CD4-positive, alpha-beta T cell treated with Interferon gamma for 1 hour (primary cell): ENCODE measurements at places on chromosomes 13 and 19.

DNA sequence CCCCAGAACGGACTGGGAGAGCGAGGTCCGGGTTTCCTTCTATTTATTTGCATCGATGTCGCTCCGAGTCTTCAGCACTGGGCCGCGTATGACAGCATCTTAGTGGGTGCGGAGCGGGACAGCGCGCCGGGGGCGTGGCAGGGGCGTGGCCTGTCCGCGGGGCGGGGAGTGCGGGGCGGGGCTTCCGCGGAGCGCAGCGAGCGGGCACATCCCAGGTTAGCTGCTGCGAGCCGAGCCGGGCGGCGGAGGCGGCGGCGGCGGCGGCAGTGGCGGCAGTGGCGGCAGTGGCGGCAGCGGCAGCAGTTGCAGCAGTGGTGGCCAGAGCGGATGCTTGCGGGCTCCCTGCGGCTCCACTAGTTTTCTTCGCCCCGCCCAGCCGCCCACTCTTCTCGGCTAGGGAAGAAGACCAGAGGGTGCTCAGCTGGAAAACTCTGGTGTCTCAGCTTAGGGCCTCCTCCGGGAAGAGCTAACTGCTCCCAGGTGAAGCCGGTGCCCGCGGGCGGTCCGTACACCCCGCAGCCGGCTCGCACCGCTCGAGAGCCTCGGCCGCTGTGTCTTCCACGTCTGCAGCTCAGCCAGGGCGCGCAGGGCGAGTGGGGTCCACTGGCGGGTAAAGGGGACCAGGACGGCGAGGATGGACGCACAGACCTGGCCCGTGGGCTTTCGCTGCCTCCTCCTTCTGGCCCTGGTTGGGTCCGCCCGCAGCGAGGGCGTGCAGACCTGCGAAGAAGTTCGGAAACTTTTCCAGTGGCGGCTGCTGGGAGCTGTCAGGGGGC is at the start of gene GPC5:
Gene GPC5 (plus strand): TSS at position 209 of the 776 bp plus-strand sequence.
- peak; percentile 84 for DNase-seq

DNA sequence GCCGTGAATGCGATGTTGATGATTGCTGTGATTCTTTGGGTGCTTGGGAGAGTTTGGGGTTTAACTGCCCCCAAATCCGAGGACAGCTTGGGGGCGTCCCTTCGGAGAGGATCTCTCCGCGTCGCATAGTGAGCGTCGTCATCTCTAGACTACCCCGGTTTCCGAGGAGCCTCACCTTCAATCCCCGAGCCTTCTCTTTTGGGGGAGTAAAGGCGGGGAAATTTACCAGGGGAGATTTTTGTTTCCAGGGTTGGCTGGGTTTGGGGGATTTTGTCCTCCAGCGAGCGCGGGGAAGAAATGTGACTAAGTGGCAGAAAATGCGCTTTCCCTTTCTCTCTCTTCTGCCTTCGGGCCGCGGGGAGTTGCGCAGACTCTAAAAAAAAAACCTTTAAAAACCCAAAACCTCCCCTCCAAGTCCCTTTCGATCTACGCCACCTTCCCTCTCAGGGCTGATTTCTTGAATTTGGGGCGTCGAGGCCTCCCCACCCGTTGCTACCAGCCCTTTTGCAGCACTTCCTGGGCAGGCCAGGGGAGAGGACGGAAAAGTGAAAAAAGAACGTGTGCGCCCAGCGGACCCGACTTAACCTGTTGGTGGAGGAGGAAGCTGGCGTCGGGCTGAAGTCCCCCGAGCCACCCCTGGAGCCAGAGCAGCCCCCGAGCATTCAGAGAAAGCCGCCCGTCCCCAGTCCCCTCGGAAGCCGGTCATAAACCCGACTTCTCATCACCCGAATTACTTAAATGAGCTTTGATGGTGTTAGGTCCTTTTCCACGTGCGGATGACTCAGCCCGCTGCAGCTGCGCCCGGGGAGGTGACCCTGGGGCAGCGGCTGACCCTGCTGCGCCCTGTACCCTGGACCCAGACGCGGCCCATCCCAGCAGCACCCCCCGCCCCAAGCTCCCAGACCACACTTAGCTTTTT is 17.7 kb downstream of the NFIX start:
- DNase-seq = peak; percentile 11

DNA sequence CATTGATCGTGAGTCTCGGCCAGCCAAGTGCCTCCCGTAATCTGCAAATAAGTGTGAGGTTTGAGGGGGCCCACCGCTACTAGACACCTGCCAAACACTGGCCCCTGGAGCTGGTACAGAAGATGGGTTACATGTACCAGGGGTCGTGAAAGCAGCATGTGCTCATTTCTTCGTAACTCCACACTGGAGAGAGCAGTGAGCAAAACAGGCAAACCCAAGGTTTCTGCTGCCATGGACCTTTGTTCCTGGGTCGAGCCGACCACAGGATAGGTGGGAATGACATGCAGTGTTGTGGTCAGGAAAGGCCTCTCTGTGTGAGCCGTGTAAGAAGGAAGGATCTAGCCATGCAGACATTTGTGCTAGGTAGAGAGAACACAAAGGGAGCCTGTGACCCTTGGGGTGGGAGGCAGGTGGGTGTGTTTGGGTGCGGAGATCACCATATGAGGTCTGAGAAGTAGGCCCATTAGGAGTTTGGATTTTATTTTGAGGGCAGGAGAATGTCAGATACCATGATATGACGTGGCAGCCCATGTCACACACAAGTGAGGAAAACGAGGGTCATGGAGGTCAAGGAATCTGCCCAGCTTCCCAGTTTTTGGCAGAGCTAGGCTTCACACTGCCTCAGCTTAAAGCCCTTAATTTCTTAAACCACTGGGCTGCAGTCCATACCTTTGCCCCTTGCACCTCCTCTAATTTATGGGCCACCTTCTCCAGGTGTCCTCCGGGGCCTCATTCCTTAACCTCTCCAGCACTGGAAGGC is 919 bp downstream of the GTF3A start:
- no peak for DNase-seq

DNA sequence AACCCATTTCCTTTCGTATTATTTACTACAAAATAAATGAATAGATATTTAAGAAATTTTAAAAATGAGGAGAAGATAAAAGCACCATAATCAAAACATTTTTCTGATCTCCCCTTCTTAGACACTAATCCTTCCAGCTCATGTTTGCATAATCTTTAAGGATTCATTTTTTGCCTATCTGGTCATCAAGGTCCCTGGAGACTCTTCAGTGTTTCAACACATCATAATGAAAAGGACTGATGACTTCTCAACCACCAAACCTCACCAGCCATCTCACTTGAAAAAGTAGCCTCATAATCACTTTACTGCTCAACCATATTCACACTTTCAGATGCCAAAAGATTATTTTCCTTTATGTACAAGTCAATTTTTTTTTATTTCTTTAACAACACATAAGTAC is 80.1 kb downstream of the DCLK1 start:
- no peak for DNase-seq

DNA sequence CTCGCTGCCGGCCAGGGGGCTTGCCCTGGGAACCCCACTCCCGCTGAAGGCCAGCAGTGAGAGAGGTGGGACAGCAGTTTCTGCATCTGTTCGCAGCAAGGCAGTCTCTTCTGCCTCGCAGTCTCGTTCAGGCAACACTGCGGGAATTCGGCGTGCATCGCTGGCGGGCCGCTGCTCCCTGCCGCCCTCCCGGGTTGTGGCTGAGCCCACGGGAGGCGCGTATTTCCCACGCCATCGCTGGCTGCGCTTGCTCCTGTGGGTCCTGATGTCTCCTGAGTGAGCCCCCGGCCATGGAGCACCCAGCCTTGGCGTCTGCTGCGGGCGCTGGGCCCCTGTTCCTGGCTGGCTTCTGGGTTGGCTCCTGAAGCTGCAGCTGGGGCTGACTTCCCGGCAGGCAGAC is 227.9 kb downstream of the TEX29 start:
- no peak for DNase-seq

- DNase-seq = no peak
These were observed 6.5 kb downstream of the DGKH start for GRCh38 chr13:42054798-42055499.

- no peak for DNase-seq
These were observed 3.5 kb downstream of the MYO9B start for GRCh38 chr19:17078920-17079709.

- no peak for DNase-seq
These were observed 54.3 kb downstream of the MAP4K1 start for GRCh38 chr19:38563475-38563874.

- DNase-seq = no peak
These were observed 43.7 kb upstream of the SLC15A1 start for GRCh38 chr13:98796191-98796590.
